ENCODE measurements at places on chromosomes 1 and 21.

GRCh38 chr1:37782491-37782890 lies 11.2 kb upstream of the MANEAL start:
- no peak for DNase-seq

- DNase-seq: peak; percentile 28
These were observed 512 bp downstream of the PIAS3 start for GRCh38 chr1:145858238-145858900.

- peak; percentile 95 for DNase-seq
These were observed 21.9 kb upstream of the MORC3 start for GRCh38 chr21:36297938-36298572.

- no peak for DNase-seq
These were observed 204.5 kb downstream of the SIPA1L2 start for GRCh38 chr1:232425421-232425820.

GRCh38 chr1:186212568-186213224 lies 162.4 kb downstream of the TPR start:
- peak; percentile 21 for DNase-seq

- no peak for DNase-seq
These were observed 34.6 kb upstream of the CD55 start for GRCh38 chr1:207286786-207287468.

DNA sequence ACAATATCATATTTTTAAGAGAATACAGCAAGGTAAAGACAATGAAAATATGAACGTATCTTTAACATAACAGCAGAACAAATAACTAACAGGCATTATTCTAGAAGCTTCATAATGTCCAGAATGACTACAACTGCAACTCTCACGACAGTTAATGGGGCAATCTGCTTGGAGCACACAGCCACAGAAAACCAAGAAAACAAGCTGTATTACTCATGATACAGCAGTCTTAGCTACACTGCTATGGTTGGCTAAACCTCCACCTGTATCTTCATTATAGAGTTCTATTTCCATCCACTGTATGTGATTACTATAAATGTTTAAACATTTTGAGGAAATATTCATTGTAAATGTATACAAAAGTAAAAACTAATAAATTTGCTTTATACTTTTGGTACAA lies 139.9 kb downstream of the DPYD start:
- DNase-seq: no peak

DNA sequence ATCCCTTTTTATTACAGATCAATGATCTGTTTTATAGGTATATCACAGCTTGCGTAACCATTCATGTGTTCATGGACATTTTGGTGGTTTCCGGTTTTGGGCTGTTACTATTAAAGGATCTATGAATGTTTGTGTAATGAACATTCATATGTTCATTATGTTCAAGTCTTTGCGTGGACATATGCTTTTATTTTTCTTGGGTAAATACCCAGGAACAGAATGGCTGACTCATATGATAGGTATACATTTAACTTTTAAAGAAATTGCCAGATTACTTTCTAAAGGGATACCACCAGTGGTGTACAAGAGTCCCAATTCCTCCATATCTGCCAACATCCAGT lies 73.7 kb downstream of the SPATA46 start:
- no peak for DNase-seq

- DNase-seq: no peak
These were observed 39.4 kb upstream of the C1orf174 start for GRCh38 chr1:3939242-3940080.

DNA sequence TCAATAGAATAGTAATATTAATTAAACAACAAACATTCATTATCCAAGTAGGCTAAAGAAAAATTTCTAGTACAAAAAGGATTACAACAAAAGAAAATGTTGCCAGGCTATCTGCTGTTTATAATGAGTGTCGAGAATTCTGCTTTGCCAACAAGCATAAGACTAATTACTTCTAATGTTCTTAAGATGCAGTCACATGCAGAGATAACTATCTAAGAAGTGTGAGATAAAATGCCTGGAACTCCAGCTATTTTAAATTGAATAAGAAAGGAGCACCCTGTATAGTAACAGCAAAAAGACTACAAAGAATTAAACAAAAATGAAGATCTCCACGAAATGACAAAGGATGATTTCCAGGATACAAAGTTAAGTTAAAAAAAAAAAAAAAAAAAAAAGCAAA lies 59.9 kb downstream of the APP start:
- no peak for DNase-seq

DNA sequence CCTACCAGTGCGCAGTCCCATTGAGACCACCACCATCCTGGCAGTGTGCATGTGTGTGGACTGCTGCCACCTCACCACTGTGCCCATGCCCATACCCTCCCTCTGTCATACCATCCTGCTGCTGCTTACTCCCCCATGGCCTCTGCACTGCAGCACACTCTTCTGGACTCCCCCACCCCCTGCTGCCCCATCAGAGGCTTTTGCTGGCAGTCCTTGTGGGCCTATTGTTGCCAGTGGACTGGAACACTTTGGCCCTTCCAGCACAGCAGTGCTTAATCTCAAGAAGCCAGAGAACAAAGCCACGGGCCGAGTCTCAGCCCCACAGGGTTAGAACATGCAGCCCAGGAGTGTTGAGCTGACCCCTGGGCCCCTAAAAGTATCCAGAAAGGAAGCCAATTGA lies 41.9 kb upstream of the IVNS1ABP start:
- DNase-seq: no peak

DNA sequence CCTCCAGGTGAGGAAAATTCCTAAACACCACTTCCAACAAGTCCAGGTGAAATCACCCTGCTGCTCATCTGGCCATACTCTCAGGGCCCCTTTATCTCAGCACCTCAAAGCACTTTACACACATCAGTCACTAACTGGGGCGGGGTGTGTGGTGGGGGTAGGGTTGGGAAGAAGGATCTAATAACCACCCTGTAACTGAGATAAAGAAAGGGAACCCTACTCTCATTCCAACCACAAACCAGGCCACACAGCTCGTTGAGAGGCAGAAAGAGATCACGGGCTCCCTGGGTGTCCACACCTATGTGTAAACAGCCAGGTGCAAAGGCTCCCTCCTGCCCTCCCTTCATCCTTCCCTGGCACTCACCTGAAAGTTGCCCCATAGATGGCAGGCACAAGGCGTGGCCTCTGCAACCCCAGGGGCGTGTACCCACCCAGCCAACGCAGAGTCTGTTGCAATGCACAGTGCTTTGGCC lies 20.4 kb downstream of the GPR161 start:
- DNase-seq: no peak

- no peak for DNase-seq
These were observed 550.2 kb downstream of the USP25 start for GRCh38 chr21:16279731-16280581.

DNA sequence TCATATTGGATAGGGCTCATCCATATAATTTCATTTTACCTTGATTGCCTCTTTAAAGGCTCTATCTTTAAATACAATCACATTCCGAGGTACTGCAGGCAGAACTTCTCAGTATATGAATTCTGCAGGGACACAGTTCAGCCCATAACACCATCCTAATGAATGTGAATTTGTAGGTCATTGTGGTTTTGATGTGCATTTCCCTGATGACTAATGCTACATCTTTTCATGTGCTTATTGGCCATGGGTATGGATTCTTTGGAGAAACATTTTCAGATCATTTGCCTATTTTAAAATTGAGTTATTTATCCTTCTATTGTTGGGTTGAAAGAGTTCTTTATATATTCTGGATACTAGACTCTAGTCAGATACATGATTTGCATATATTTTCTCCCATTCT lies 9.6 kb upstream of the RPS6KC1 start:
- DNase-seq: no peak

GRCh38 chr1:92291372-92291999 lies 7.3 kb downstream of the GLMN start:
- DNase-seq: no peak

DNA sequence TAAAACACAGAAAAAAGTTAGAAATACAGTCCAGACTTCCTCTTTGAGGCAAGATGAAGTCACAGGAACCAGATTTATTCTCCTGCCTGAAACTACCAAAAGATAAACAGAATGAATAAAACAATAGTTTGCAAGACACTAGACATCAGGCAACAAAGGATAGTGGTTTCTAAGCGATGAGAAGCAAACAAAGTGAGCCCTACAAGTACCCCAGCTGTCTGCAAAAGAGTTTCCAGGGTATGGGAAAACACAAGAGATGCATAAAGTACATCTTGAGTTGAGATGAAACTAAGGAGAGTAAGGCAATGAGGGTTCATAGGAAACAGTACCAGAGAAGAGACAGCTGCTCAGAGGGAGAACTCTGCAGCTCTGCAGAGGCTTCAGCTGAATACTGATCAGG lies 83.3 kb upstream of the COL24A1 start:
- DNase-seq: no peak

- DNase-seq: no peak
These were observed 112.0 kb downstream of the UBE2U start for GRCh38 chr1:64315402-64315801.

DNA sequence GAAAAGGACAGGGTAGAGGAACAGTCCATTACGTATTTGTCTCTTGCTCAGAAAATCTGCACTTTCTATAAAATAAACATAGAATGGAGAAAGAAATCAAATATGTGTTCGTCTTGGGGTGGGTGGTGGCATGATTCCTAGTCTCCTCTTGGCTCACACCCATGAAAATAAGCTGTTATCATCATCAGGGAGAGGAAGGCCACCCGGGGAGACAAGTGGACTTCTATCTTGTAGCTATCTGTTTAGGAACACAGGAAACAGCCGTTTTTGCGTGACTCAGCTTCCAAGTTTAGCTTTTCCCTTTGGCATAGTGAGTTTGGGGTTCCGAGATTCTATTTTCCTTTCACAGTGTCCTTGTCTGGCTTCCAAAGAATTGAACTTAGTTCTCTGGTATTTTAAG lies 622.3 kb downstream of the PTPRU start:
- no peak for DNase-seq

DNA sequence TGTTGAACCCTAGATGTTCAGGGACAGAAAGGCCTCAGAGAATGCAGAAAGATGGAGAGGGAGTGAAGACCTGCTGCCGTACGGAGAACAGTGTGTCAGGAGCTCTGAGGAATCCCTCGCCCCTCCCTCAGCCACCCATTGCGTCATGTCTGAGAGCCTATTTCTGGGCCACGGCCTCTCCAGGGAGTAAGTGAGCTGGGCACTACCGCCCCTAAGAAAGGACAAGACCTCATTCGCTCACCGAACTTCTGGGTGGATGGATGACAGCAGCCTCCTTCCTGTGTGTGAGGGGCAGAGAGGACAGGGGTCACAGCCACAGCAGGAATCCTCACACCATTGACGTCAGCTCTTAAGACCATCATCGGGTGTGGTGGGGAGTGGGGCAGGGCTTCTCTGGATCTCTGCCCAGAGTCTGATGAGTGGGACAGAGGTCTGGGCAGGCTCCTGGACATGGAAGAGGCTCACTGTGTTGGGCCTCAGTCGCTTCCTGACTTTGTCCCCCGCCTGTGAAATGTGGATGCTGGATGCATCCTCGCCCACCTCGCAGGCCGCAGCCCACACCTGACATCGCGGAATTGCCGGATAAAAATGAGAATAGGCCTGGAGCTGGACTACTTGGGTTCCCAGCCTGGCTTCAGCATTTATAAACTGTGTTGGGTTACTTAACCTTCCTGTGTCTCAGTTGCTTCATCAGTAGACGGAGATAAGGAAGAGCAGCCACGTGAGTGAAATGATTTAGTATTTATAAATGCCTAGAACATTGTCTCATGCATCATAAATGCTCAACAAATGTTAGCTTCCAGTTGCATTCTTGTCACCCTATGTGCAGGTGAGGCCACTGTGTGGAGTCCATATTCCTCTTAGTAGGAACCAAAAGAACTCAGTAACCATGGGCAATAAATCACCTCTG lies 238.6 kb downstream of the TRABD2B start:
- no peak for DNase-seq

DNA sequence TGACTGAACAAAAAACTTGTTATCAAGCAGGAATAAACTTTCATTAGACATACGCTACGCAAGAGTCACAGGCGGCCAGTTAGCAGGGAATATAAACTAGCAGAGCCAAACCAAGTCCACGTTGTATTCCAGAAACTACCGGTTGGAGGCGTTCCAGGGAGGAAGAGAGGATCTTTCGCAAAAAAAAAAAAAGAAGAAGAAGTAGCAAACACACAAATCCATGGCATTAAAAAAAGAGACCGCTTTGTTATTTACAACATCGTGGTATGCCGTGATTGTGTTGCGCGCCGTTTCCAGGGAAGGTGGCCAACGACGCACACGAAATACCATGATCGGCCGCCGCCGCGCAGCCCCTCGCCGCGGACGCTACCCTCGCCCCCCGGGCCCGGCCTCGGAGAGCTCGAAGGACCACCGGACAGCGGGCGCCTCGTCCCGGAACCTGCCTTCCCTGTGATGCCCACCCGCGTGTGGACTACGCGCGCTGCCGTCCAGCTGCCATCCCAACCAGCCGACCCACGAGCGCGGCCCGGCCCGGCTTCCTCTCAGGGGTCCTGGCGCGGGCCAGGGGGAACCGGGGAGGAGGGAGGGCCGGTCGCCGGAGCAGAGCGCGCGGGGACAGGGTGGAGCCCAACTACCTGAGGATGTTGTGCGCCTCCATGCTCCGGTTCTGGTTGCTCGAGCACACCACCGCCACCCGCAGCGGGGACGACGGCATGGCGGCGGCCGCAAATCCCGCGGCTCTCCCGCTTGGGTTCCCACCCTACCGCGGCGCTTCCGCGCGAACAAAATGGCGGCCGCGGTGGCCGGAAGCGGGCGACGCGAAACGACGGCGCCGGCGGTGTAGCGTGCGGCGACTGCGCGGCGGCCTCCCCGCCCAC lies 581 bp downstream of the SSU72 start:
- DNase-seq: peak; percentile 78

- DNase-seq: peak; percentile 35
These were observed 23.6 kb downstream of the ZBTB18 start for GRCh38 chr1:244074559-244075171.

- no peak for DNase-seq
These were observed 231.6 kb downstream of the MATN1 start for GRCh38 chr1:30491831-30492230.

DNA sequence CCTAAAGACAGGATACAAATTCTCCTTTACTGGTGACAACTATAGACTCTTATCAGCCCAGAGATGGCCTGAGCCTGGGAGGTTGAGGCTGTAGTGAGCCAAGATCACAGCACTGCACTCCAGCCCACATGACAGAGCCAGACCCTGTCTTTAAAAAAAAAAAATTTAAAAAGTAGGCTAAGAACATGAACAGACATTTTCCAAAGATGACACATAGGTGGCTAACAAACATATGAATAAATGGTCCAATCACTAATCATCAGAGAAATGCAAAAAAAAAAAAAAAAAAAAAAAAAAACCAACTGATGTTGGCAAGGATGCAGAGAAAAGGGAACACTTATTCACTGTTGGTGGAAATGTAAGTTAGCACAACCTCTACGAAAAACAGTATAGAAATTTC lies 65.0 kb downstream of the TOR3A start:
- DNase-seq: no peak

All from GM19239 (cell line).